ENCODE measurements at places on chromosomes 2 and 18.

DNA sequence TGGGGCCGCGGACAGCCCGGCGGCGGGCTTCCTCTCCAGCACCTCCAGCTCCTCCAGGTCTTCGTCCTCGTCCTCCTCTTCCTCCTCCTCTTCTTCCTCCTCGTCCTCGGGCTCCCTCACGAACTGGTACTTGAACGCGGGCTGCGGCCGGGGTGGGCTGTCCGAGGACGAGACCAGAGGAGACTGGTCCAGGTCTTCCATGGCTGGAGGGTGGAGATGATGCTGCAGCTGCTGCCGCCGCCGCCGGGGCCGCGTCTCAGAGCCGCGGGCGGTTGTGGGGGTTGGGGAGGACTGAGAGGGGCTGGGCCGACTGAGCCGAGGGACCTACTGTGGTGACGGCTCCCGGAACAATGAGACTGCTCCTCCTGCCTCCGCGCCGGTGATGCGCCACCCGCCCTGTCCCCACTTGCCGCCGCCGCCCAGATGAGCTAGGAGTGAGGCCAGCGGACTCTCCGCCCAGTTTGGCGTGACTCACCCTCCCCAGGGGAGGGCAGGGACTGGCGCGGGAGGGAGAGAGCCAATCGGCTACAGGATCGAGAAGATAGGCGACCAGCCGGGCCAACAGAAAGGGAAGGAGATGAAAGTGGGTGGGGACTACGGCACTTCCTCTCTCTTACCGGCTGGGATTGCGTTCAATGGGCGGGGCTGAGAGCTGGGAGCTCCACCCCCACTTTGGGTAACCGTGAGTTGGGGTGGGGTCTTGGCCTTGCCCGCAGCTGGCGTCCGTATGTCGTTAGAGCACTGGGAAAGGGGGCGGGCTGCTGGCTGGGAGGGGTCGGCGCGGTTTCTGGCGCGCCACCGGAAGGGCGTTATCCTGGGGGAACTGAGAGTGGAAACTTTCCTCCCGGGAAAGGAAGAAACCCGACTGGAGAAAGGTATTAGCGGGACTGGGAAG is at the start of gene RTN4:
TSS of gene RTN4 (minus strand) at position 352 of the 895 bp plus-strand sequence. CDS start at position 201, 151 bp downstream.
- peak; percentile 100 for DNase-seq

DNA sequence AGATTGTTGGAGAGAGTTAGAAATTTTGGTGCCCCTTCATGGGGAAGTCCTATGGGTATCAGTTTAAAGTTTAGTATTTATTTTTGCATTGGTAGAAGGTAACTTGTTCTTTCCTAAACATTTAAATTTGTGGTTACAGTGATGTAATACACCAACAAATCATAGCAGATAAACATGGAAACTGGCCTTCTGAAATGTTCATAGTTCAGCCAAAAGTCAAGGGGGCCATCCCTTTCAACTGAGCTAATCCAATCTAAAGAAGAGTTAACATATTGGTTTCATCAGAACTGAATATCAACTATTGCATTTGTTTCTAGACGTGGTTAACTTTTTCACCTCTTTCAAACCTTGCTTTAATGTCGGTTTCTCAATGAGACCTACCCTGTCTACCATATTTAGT is 46.3 kb downstream of the PPP1R1C start:
- DNase-seq, result no peak

- no peak for DNase-seq
These were observed 60.8 kb downstream of the NCKAP1 start for GRCh38 chr2:182977463-182977862.

DNA sequence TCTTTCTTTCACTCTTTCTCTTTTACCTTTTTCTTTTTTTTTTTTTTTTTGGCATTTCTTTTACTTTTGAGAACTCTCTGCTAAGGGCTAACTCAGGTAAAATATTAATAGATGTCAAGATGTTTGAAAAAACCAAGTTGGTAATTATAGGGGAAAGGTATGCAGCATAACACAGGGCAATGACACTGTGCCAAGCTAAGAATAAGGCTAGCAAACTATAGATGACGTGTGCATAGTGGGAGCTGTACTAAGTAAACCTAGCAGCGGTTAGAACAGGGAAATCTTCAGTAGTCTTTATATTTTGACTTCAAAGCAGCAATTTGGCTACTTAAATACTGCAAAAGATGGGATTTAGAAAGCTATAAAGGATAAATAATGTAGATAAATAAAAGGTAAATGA is 415.4 kb upstream of the RGPD4 start:
- DNase-seq, result no peak

- DNase-seq, result peak; percentile 2
These were observed 271.8 kb upstream of the TFPI start for GRCh38 chr2:187826023-187826422.

DNA sequence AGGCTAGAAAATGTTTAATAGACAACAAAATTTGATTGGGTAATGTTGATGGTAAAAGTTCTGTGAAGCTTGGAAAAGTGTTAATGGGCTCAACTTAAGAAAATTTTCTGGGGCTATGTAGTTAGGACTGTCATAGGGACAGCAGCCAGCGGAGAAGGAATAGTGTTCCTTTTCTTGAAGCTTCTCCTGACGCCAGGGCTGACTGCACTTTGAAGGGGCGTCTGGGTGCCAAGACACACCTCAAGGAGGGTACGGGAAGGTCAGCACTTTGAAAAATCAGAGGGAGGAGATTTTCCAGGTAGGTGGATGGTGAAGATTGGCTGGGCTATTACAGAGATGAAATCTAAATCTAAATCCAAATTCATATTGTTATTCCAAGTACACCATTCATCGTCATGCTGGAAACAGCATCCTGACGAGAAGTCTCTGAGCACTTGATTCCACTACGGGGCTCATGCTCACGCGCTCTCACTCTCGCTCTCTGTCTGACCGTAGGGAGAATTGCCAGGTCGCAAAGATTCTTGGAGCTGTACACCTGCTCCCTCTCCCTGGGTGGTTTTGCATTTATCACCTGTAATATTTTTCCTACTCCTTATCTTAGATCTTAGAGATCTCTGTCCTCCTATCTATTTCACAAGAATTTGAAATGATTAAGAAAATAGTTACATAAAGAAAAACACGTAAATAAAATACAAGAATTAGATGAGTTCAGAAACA is 91.0 kb downstream of the ITGB1BP1 start:
- no peak for DNase-seq

DNA sequence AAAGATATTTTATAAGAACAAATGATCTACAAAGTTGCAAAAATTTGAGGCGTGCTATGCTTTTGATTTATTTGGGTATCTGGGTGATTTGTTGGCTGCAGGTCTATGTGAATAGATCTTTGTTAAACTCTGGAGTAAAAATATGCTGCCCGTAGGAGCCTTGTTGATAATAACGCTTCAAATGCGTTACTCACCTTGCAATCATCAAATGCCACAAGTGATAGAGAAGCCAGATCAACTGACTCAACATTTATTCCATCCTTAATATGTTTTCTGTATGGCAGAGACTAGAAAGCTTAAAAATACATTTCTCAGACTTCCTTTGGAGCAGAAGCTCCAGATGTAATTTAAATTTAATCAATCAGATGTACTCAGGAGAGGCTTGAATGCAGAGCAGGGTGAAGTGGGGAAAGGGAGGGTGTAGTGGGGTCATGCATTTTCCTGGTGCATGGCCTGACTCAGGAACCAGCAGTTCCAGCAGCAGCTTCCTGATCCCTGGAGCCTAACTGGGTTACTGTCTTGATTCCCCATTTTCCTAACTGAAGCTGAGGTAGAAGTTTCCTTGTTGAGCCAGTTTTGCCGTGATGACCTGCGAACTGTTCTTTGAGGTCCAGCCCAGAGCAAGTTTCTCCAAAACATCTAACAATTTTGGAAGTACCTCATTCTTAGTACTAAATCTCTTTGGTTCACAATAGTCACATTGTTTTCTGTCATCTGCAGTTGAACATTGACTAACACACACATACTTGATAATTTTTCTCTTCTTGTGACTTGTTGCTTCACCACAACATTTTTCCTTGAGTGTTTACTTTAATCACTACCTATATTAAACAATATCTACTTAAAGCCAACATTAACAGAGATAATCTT is 284.7 kb upstream of the CWC22 start:
- DNase-seq, result peak; percentile 41

- DNase-seq, result no peak
These were observed 120.4 kb upstream of the TLK1 start for GRCh38 chr2:171281110-171281509.

DNA sequence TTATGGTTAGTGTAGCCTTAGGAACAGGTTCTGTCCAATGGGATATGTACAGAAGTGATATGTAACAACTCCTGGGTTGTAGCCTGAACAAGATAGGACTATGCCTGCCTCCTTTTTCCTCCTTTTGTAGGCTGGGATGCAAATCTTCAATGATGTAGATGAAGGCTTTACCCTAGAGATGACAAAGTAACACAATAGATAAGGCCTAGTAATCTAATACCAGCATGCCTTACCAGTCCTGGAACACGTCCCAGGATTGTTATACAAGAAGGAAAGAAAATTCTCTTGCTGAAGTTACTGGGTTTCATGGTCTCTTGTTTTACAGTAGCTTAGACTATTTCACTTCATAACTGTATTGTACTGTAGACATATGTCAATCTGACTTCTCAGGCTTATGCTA is 192.1 kb downstream of the OTX1 start:
- no peak for DNase-seq

- no peak for DNase-seq
These were observed 1.0 kb downstream of the DNPEP start for GRCh38 chr2:219386532-219387280.

GRCh38 chr2:4258563-4258962 is 555.2 kb downstream of the DCDC2C start:
- no peak for DNase-seq

DNA sequence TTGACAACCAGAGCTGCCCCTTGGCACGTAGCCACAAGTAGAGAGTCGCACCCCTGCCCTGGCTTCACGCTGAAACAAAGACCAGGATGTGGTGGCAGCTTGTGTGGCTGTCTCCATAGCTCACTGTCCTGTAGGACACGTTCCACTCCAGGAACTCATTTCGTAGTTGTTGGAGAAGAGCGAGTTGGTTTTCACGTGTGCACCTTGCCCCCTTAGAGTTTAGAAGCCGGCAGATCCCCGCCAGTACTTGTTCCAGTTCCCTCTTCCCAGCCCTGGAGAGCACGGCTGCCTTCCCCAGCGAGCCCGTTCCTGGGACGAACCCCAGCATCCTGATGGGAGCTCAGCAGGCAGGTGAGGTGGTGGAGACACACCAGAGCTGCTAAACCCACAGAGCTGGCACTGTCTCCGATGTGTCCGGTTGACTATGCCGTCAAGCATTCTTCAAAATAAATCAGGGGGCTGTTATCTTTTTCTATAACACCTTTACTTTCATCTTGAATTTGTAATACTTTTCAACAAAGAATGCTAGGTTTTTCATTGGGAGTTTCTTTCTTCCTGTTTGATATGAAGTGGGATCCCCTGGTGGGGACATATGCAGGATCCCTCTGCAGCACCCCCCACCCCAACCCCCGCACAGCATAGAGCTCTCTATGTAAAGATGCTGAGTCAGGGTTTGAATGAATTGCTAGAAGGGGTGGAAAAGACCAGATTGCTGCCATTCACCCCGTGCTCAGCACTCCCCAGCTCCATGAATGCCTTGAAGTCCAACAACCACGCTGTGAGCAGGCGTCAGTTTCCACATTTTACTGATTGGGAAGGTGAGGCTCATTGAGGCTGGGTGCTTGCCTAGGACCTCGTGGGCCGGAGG is 44.5 kb downstream of the GREB1 start:
- DNase-seq, result no peak

DNA sequence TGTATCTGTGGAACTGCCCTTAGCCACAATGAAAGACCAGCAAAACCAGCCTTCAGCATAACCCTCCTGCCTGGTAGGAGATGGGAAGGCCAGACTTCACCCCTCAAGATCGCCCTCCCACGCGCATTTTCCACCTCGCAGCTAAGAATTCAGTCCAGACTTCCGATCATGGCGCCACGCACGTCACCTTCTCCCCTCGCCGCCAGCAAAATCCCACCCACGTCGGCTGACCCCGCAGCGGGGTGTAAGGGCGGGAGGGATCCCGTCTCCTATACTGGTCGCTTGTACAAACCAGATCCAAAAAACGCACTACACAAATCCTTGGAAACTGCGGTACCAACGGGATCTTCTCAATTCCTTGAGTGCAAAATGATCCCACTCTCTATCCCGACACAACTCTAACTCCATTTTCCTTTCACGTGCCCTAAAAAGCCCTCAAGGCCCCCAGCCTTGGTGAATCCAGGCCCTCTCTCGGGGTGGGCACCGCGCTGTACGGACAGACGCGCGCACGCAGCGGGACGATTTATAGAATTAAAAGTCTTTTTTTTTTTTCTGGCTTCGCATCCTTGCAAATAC is 1.0 kb upstream of the BMPR2 start:
- peak; percentile 72 for DNase-seq

DNA sequence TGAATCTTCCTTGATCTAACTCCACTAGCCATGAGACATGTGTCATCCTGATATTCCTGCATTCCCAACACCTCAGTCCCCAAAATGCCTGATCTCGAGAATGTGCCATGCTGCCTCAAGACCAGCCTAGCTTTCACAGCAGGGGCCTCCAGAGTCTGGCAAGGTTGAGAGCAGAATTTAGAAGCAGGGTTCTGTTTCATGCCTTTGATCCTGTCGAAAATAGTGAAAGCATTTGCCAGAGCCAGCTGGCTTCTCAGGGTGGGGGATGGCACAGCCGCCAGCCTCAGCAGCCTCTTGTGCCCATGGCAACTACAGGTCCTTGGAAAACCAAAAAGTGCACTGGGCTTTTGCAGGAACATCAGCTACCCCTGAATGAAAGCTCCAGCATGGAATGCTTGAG is 143.5 kb downstream of the RTN4 start:
- DNase-seq, result no peak

DNA sequence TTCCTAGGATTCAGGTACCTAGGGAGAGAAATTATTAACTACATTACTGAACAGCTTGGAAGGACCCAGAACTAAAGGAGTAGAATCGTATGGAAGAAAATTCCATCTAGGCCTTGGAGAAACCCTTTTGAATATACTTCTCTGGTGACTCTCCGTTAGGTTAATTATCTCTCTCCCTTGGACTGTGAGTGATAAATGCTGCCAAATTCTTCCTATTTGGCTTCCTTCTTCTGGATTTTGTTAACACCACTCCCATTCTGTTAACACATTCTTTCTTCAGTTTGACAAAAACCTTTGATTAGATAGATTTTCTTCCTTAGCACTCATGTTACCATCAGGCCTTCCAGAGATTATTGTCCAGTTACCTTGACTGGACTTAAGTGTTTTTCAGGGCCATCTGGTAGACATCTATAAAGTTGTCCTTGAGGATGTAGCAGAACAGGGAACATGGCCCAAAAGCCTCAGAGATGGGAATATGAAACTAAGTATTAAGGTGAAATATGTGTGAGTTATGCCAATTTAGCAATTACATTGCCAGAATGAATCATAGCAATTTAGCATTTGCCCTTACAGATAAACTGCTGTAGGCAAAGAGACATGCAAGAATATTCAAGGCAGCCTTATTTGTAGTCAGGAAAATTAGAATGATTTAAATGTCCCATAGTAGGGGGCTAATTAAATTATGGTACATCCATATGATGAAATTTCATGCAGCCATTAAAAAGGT is 6.7 kb downstream of the CYP27A1 start:
- DNase-seq, result no peak

- no peak for DNase-seq
These were observed 2.7 kb downstream of the ESPNL start for GRCh38 chr2:238102865-238103264.

DNA sequence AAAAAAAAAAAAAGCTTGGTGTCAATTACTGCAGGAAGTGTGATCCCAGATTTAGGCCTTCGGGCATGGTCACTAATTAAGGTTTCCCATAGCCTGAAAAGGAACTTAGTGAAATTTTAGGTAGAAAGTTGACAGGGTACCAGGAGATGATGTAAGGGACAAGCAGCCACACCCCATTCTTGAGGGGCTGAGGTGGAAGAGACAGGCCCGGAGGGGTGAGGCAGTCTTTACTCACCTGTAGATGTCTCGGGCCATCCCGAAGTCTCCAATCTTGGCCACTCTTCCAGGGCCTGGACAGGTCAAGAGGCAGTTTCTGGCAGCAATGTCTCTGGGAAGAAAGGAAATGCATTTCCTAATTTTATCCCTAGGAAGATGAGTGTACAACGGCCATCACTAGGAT is 94.3 kb downstream of the CLIP4 start:
- no peak for DNase-seq
